ENCODE measurements at places on chromosomes 5 and 9.

DNA sequence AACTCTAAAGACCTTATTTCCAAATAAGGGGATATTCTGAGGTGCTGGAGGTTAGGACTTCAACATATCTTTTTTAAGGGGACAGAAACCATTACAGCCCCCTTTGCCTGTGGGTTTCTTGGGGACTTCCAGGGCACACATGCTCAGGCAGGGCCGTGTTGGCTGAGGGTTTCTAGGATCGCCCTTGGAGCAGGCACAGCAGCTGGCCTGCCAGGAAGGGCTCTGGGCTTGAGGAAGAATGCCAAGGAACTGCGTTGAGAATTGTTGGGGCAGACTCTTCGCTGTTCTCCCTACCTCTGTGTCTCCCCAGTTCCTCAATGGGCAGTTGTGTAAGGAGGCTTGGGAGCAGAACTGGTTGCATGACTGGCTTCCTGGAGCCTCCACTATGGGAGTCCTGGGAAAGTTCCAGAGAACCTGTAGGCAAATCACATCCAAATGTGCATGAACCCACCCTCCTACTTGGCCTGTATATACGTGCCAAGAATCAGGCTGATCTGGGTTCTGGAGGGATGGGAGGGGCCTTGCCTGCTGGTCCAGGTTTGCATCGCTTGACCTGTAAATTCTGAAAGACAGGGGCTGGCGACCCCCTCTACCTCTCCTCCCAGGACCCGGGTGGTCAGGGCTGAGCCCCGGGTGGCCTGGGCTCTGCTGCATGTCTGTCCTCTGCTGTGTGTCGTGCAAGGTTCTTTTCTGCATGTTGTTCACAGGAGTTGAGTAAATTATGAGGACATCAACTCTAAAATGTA, 65.5 kb downstream of the HSPA4 start:
- DNase-seq = no peak

DNA sequence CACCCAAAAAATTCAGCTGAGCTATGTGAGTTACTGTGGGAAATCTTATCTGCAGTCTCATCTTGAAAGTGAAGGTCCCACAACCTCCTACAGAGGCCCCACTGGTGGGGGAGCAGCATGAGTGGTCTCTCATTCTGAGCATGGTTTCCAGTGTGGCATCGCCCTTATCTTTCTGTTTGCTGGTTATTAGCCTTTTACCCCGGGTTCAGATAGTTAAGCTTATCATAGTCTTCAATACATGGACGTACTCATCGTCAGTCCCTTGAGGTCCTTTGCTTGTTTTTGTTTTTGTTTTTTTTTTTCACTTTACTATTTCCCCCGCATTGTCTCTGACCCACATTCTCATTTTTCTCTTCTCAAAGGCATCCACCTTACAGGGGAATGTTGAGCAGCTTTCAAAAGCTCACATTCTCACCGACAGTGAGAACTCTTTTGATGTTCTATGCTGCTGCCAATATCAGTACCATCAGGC, 7.7 kb upstream of the HAVCR2 start:
- no peak for DNase-seq

GRCh38 chr9:2837915-2838314, 6.0 kb downstream of the PUM3 start:
- DNase-seq = no peak

- no peak for DNase-seq
Measured at GRCh38 chr9:107213561-107214028, 69.5 kb upstream of the RAD23B start.

DNA sequence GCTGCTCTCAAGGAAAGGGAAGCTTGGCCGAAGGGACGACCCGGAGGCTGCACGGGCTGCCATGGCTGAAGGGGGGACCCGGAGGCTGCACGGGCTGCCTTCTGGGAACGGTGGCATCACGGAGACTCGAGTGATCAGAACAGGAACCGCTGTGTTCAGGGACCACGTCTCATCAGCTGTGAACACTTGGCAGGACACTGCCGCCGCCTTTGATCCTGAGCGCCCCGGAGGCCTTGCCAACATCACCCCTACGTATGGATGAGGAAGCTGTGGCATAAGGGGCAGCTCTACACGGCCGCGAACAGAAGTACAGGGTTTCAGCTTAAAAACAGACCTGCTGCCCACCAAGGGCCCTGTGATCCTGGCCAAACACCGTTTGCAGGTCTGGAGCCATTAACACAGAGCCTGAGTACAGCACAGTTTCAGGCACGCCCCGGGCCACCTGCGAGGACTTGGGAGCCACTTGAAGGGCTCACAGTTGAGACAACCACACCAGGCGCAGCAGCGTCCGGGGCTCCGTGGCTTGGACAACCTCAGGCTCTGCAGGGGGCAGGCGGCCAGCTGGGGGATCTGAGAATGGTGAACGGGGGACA, 23.9 kb upstream of the TERT start:
- no peak for DNase-seq

GRCh38 chr5:143446535-143447226, 43.2 kb upstream of the NR3C1 start:
- DNase-seq = no peak

DNA sequence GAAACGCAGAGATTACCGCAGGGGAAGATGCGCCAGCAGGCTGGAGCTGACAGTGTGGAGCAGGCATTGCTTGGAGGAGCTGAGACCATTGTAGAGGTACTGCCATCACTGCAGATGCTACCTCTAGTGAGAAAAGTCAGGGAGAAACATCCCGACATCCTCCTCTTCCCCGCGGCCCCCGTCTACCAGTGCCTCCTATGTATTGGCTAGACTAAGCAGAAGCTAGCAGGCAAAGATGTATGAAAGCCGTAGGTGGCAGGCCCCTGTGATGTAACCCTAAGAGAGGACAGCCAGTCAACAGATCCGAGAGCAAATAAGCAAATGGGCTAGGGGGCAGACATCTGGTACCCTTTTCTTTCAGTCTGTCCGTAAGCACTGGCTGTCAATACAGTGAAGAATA, 115.5 kb upstream of the ACTBL2 start:
- DNase-seq = no peak

DNA sequence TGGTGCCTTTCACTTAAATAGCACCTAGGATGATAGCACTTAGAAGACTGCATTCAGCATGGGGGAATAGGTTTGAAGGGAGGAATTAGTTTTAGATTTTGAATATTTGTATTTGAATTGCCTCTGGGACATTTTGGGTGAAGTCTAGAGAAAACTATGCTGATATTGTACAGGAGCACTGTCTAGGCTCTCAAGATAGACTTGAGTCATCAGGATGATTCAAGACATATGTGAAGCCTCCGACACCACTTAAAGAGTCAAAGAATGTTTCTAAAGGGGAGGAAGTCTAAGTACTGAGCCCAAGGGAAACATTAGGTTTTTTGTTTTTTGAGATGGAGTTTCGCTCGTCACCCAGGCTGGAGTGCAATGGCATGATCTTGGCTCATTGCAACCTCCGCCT, 63.9 kb upstream of the CCDC180 start:
- no peak for DNase-seq

- DNase-seq = no peak
Measured at GRCh38 chr5:112276991-112277390, 142.1 kb downstream of the EPB41L4A start.

GRCh38 chr5:140631831-140632365, 1.1 kb downstream of the CD14 start:
- peak; percentile 66 for DNase-seq

GRCh38 chr5:115389799-115390382, 93.4 kb upstream of the CCDC112 start:
- no peak for DNase-seq

DNA sequence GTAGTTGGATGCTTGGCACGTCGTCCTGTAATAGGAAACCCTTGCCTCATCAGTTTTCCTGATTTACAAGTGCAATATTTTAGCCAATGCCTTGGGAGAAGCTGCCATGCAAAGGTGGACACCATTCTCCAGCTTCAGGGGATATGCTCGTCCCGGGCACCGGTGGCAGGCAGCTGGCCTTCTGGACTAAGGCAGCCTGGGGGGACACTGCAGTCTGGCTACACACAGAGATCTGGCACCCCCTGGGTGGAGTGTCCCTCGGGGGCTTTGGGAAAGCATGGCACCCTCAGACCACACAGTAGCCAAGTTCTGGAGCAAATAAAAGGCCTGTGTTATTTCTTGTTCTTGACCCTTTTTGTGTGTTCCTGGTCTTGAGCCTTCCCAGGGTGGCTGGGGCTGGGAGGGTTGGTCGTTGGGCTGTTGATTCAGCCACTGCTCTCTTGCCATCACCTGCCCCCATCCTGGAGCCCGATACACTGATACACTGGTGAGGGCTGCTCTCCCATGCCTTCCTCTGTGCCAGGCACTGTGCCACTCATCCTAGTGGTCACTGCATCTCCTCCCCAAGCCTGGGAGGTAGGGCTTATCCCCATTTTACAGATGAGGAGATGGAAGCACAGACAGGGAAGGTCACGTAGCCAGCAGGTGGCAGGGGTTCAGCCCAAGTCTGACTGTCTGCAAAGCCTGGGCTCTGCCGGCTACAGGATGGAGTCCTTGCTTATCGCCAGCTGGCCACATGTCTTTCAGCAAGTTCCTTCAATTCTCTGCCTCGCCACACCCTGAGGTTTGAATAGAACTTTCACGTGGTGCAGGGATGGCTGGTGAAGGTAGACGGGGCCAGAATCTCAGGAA, 134.1 kb downstream of the RGS3 start:
- DNase-seq = no peak

GRCh38 chr5:111656580-111656979, 100.4 kb downstream of the NREP start:
- DNase-seq = no peak

DNA sequence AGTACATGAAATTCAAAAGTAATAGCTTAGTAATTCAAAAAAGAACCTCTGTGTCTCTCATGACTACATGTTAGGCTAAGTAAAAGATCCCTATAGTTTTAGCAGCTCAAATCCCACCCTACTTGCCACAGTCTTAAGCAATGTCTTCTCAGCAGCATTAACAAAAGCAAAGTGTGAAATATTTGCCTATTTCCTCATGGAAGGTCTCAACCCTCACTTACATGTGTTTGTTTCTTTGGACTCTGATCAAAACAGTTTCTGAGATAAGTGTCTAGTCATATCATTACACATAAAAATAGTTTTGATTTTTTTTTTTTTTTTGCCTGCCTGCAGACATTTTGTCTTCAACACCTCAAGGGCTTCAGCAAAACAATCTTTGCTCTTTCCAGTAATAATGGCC, 310.5 kb downstream of the CETN3 start:
- no peak for DNase-seq

DNA sequence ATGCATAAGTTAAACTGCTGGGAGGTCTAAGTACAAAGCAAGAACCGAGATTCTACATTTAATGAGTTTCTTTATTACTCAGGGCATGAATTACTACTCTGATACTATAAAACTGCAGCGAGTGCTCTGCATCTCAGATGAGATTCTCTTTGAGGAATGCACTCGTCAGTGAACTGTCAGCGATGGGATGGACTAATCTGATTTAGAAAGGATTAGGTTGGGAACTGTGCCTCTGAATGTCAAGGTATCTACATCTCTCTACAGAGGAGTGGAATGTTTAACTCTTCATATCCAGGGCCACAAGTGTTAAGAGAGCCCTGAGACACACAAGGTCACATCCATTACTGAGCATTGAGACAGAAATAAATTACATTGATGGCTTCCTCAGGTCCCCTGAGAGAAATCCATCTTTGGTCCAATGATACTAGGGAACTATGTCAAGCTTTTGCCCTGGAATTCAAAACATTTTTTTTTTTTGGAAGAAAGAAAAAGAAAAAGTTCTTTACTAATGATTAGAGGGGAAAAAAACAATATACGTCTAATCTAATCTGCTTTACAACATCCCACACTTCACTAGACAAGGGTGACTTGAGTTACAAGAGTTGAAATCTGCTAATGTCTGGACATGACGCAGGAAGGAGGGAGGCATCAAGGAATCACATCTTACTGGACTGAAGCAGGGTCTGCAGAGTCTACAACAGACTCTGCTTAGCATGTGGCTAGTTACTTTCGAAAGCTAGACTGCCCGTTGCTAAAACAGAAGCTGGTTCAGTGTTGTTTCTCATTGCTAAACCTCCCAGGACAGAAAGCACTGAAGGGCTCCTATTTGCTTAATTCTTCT, 270.0 kb upstream of the TLE4 start:
- peak; percentile 33 for DNase-seq

- DNase-seq = no peak
Measured at GRCh38 chr9:103702572-103702971, 391.5 kb upstream of the SMC2 start.

GRCh38 chr5:72210888-72211678, 103.8 kb downstream of the MAP1B start:
- DNase-seq = no peak

DNA sequence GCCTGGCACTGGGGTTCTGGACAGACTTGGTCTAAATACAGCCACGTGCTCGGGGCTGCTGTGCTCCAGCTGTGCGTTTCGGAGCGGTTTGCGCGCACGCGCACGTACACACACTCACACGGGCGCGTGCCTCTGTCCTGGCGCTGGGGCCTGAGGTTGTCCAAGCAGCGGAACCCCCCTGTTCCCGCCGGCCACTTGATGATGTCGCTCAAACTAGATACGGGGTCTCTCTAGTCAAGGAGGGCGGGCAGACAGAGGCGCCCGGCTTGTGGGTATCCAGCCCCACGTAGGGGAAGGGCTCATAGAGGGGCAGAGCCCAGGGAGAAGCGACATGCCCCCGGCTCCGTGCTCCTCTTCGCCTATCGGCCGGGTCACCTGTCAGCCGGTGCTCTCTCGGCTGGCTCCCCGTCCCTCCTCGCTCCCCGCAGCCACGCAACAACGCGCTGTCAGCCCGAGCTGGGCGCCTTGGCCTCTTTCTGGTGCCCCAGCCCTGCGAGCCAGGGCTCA, 8.9 kb downstream of the NR2F1-AS1 start:
- DNase-seq = peak; percentile 86

GRCh38 chr9:83699615-83700014, 8.1 kb downstream of the UBQLN1 start:
- no peak for DNase-seq

GRCh38 chr5:2169850-2170760, 287.4 kb upstream of the IRX4 start:
- no peak for DNase-seq

GRCh38 chr5:179413086-179413690, 67.9 kb upstream of the ADAMTS2 start:
- no peak for DNase-seq

GRCh38 chr9:69574057-69574456, 98.1 kb downstream of the APBA1 start:
- no peak for DNase-seq

GRCh38 chr5:62305358-62305714, 670 bp upstream of the KIF2A start:
- no peak for DNase-seq

DNA sequence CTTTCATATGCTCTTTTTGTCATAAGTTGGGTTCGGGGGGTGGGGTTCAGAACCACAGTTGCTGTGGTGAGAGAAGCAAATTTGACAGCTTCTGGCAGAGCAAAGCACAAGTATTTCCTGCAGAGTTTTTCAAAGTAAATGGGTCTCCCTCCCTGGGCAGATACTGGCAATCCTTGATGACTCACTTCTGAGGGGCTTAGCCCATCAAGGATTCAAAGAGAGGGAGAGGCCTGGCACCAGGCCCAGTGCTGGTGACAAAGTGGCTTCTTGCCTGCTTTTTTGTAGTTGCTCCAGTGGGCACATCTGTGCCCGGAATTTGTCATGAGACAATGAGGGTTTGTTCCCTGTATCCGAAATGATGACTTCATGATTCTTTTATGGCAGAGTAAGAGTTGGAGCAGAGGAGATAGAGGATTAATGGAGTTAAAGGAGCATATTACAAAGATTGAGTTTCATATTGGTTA, 46.6 kb upstream of the TNC start:
- no peak for DNase-seq

GRCh38 chr9:84357275-84357674, 16.7 kb upstream of the SLC28A3 start:
- DNase-seq = no peak

Measured in right kidney (tissue), 9 donors.